ENCODE measurements at places on chromosomes 6 and 20.

DNA sequence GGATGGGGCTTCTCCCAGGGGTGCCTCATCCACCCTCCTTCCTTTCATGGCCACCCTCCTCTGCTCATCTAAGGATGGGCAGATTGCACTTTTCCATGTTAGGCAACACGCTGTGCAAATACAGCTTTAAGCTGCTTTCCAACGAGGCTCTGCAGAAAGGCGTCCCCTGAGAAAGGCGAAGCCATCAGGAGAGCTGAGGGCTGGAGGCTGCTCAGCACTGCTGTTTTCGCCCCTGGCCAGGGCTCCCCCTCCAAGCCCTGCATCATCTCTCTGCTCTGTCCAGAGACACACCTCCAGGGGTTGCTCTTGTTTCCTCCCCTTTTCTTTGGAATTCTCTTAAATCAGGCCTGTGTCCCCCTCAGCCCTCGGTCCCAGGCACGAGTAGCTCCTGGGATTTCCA, 526.1 kb downstream of the CDH26 start:
- no peak for DNase-seq

- DNase-seq: no peak
Observed at GRCh38 chr6:133991096-133991593, 38.1 kb downstream of the TBPL1 start.

DNA sequence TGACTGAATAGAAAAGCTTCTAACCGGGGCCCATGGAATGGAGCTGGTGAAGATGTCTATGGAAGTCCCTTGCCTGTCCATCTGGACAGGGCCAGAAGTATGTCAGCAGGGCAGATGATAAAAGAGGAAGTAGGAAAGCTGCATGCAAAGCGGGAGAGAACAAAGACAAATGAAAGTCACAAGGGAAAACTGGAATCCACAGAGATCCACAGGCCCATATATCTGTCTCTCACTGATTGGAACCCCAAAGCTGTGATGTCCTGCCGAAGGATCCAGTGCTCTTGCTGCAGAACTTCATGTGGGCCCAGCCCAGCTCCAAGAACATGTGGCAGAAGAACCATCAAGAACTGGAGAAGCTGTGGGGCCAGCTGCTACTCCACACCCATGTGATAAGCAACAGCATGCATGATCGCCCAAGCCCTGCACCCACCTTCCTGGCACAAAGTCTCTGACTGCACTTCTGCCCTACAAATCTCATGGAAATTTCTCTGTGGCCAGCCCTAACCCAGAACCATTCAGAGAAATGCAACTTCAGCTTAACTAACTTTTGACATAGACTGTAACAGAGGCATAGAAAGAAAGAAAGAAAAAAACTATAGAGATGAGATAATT, 716.0 kb downstream of the KIF16B start:
- no peak for DNase-seq

- DNase-seq: no peak
Observed at GRCh38 chr6:106715922-106716321, 86.5 kb downstream of the QRSL1 start.

DNA sequence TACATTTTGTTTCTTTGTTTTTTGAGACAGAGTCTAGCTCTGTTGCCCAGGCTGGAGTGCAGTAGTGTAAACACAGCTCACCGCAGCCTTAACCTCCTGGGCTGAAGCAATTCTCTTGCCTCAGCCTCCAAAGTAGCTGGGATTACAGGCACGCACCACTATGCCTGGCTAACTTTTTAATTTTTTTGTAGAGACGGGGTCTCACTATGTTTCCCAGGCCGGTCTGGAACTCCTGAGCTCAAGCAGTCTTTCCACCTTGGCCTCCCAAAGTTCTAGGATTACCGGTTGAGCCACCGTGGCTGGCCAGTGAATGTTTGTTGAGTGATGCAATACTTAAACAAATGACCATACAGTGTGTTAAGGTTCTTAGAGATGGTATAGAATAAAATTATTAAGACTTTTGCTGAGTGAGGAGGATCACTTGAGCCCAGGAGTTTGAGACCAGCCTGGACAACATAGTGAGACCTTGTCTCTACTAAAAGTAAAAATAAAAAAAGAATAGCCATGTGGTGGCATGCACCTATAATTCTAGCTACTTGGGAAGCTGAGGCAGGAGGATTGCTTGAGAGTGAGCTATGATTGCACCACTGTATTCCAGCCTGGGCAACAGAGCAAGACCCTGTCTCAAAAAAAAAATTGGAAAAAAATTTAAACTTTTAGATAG, 13.4 kb downstream of the CEP250 start:
- no peak for DNase-seq

DNA sequence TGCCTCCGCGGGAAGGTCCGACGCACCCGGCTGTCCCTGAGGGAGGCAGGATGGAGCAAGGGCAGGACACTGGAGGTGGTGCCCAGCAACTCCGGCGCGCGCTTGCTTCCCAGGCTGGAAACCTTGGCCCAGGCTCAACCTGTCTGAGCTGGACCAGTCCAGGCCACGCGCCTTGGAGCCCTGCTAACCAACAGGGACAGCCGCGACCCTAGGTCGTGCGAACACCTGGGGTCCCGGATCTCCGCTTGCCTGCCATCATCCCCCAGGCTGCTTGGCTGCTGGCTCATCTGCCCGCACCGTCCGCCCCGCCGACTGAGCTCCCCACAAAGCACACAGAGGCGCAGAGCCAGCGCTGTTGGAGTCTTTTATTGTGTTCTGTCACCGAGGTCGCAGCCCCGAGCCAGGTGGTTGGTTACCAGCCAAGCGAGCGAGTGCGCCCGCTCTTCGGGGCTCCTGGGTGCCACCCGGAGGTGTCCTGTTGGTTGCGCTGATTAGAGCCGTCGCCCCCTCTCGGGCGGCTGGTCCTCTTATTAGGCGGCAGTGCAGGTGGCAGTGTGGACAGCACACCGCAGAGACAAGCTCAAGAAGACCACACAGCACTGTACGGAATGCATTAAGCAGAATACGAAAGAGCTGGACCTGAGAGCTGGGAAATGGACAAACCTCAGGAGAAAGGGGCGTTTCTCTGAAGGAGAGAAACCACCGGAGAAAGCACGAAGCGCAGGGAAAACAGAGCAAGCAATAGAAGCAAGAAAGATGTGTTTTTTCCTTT, 3.8 kb downstream of the COL12A1 start:
- no peak for DNase-seq

GRCh38 chr6:170033666-170034065, 257.2 kb downstream of the DLL1 start:
- DNase-seq: no peak

DNA sequence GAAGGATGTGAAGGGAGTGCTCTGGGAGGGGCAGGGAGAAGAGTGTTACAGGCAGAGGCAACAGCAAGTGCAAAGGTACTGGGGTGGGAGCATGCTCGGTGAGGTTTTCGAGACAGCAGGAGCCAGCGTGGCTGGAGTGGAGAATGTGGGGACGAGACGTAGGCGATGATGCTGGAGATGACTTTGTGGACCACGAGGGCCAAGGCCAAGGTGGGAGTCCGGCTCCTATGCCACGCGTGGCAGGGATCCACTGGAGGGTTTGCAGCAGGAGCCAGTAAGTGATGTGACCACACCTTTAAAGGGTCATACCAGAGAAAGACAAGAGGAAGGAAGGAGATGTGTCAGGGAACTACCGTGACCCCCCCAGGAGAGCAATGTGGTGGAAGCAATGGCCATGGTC, 7.3 kb downstream of the PTGIS start:
- peak; percentile 35 for DNase-seq

DNA sequence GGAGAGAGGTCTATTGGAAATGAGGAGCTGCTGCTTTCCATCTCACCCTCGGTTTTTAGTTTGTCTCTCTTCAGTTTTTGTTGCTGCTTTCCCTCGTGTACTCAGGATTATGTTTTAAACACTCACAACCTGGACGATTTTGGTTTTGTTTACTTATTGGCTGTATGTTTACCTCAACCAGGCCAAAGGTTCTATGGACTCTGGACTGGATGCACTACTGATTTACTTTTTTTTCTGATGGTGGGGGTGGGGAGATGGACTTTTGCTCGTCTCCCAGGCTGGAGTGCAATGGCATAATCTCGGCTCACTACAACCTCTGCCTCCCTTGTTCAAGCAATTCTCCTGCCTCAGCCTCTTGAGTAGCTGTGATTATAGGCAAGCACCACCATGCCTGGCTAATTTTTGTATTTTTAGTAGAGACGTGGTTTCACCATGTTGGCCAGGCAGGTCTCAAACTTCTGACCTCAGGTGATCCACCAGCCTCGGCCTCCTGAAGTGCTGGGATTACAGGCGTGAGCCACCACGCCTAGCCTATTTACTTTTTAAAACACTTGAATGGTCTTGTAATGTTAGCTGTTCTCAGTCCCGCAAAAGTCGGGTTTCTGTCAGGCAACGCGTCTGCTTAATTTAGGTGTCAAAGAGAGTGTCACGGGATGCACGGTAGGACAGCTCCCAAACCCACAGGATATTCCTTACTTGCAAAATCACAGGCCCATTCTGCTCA, 148.2 kb upstream of the RIPOR2 start:
- DNase-seq: no peak

DNA sequence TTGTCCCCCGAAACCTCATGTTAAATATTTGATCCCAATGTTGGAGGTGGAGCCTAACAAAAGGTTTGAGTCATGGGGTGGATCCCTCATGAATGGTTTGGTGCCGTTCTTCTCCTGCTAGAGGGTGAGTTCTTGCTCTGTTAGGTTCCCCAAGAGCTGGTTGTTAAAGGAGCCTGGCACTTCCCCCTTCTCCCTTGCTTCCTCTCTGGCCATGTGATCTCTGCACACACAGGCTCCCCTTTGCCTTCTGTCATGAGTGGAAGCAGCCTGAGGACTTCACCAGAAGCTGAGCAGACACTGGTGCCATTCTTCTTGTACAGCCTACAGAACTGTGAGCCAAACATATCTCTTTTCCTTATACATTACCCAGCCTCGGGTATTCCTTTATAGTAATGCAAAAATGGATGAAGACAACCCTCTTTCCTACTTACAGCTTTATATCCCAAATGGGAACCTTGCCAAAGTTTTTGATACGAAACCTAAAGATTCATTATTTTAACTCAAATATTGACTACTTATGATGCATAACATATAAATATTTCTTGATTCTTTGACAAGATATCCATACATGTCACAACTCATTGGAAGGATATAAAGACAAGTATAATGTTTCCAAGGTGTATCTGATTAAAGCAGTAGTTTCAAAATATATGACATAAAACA, 61.0 kb downstream of the RNF182 start:
- no peak for DNase-seq

GRCh38 chr6:33850869-33851541, 47.2 kb upstream of the MLN start:
- DNase-seq: no peak

GRCh38 chr6:141218583-141218982, 914.1 kb upstream of the GJE1 start:
- no peak for DNase-seq

GRCh38 chr6:38554700-38555413, 84.9 kb downstream of the BTBD9 start:
- DNase-seq: no peak

GRCh38 chr20:7770046-7770445, 170.2 kb downstream of the HAO1 start:
- no peak for DNase-seq

DNA sequence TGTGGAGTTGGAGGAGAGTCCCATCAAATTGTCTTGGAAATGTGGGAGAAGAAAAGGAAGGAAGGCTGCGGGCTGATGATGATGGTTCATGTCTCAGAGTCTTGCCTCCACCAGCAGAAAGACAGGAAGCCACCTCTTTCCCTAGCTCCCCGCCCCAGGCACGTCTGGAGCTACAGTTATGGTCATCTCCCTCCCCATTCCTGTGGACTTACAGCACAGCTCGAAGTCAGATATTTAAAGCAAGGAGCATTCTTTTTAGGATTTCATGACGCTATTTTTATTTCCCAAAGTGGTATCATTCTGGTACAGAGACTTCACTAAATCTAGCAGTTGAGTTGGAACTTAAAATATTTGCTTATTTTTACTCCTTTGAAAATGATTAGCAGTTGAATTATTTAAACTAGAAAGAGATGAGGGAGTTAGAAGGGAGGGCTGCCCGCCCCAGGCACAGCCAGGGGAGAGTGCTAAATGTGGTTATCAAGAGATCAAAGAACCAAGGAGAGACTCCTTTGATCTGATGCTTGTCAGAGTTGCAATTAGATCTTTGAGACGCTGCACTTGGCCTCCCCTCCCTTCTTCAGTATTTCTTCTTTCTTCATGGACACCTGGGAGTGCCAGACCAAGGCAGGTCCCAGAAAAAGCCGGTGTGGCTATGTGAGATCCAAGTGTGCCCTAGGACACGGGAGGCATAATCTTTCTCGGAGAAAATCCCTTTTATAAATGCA, 199.9 kb upstream of the SOX4 start:
- DNase-seq: no peak

- DNase-seq: no peak
Observed at GRCh38 chr20:916125-916799, at the start of gene ANGPT4. Gene ANGPT4, minus strand, starts transcription at chr20:916334. Its CDS starts 120 bp downstream, at chr20:916214.

DNA sequence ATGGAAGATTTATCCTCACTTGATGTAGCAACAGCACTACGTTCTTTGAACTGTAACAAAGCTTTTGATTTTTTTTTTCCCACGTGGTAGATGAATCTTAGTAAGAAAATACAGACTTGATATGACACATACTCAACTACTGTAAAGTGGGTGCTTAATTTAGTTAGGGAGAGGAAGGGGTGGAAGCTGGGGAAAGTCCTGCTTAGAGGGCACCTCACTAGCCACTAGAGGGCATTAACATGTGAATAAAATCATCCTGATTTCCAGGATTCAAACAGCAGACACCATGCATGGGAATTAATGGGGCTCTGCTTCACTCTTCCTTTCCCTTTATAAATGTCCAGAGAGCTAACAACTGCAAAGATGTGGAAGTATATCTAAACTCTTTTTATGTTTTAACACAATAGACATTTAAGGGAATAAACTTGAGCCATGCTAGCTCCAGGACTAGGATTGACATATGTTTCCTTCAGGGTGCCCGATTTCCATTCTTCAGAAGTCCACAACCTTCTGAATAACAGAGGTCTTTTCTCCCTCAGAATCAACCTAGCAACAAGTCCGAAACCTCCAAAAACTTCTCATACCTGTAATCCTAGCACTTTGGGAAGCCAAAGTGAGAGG, 250.1 kb downstream of the ATXN1 start:
- no peak for DNase-seq

GRCh38 chr6:2651536-2651935, 99.2 kb downstream of the MYLK4 start:
- DNase-seq: no peak

- DNase-seq: no peak
Observed at GRCh38 chr20:47970282-47970903, 185.1 kb upstream of the SULF2 start.

GRCh38 chr6:52049252-52050050, 38.0 kb downstream of the PKHD1 start:
- no peak for DNase-seq

DNA sequence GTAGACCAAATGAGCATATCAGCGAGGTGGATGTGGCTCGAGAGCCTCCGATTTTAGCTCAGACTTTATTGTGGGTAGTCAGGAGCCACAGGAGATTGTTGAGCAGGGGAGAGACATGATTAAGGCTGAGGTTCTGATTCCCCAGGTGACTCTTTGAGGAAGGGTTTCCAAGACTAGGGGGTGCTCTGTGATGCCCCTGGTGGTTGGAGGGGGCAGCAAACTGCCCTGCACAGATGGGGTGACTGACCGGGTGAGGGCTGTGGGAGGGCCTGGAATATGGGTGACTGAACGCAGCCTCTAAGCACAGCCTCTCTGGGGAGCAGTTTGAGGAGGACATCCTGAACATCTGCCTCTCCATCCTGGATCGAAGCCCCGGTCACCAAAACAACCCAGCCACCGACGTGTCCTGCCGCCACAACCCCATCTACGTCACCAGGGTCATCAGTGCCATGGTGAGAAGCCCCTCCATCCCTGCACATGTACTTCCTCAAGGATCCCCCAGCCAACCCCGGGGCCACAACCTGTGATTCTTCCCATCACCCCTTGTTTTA, 17.0 kb downstream of the TGM6 start:
- DNase-seq: no peak

Measured in activated CD8-positive, alpha-beta memory T cell treated with anti-CD3 and anti-CD28 coated beads for 24 hours (primary cell).